GOT3 (cell line): ENCODE measurements at places on chromosomes 7 and 10.

DNA sequence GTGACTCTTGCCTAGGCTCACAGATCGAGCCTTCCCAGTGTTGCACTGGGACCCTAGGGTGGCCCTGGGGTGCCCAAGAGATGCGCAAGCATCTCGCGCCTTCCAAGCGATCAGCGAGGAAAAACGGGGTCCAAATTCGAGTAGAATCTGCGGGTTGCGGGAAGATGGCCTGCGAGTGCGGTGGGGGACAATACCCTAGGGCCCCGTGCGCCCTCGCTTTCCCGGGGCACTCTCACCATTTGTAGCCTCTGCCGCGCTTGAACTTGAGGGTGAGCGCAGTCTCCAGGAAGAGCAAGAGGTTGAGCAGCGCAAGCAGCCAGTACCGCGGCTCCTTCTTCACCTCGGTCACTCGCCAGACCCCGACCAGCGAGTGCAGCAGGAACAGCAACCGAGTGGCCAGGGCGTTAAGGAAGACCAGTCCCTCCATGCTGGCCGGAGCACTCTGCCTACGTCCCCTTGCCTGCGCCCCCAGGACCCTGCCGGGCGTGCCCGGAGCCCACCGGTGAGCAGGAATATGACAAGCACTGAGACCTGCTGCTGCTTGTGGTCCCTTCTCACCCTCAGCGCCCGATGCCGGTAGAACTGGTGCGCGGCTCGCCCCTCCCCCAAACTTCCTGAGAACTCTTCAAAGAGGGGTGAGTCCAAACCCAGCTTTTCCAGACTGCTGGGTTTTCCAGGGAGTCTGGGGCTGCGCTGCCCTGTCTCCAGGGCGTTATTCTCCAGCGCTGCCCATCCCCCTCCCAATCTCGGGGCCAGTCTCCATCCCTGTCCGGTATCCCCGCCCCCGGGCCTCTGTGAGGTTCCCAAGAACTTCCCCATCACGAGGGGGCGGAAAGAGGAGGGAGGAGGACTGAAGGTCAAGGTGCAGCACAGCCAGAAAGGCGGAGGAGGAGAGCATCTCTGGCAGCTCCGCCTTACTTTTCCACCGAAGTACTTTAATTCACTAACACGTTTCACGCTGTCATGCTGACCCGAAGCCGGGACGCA lies at the start of gene TMEM26:
TSS of gene TMEM26 (minus strand) at position 727 of the 987 bp plus-strand sequence. CDS start at position 427, 300 bp downstream.
- no peak for DNase-seq

- DNase-seq: no peak
These were observed 67.0 kb upstream of the ZNF804B start for GRCh38 chr7:88692493-88692892.

DNA sequence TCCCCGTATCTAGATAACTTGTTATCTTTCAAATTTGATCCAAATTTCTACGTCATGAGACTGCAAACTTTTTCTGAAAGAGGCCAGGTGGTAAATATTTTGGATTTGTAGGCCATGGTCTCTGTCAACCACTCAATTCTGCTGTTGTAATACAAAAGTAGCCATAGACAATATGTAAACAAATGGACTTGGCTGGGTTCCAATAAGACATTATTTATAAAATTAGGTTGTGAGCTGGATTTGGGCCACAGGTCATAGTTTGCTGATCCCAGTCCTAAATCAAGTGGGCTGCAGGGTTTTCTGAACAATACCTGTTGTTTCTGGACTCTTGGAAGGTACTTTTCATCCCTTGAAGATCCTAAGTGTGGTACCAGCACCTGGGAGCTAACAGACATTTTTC lies 1178.0 kb downstream of the SORCS1 start:
- DNase-seq: no peak

- DNase-seq: peak; percentile 23
These were observed 59.8 kb downstream of the COL13A1 start for GRCh38 chr10:69861251-69862240.

DNA sequence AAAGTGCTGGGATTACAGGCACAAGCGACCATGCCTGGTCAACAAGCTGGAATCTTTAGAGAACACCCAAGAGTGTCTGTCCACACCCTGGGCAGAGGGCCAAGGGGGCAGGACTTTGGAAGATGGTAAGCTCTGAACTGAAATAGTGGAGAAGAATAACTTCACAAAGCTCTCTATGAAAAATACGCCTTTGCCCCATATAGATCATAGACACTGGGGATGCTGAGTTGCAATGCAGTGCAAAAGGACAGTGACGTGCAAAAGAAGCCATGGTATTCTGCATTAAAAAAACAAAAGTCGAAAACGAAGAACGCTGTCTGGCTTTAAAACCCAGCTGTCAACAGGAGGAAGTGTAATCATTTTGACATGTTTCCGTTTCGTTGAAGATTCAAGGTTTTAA lies 353.6 kb downstream of the CALN1 start:
- no peak for DNase-seq

DNA sequence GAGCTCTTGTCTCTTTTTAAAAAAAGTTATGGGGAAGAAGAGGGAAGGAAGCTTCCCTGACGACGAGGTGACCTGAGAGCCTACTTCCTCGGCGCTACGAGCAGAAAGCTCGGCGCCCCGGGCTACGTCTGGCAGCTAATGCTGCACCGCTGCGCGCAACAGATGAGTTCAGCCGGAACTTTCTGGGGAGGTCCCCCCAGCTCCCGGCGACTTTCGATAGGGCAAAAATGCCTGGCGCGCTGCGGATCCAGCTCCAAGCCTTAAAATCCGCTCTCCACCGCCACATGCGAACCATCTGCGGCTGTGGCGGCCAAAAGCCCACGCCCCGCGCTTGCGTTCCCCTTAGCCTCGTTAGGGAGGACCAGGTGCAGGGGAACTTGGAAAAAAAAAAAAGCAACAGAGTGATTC lies 621 bp downstream of the P4HA1 start:
- peak; percentile 22 for DNase-seq

- no peak for DNase-seq
These were observed 70.6 kb upstream of the PIK3CG start for GRCh38 chr7:106794276-106795083.

DNA sequence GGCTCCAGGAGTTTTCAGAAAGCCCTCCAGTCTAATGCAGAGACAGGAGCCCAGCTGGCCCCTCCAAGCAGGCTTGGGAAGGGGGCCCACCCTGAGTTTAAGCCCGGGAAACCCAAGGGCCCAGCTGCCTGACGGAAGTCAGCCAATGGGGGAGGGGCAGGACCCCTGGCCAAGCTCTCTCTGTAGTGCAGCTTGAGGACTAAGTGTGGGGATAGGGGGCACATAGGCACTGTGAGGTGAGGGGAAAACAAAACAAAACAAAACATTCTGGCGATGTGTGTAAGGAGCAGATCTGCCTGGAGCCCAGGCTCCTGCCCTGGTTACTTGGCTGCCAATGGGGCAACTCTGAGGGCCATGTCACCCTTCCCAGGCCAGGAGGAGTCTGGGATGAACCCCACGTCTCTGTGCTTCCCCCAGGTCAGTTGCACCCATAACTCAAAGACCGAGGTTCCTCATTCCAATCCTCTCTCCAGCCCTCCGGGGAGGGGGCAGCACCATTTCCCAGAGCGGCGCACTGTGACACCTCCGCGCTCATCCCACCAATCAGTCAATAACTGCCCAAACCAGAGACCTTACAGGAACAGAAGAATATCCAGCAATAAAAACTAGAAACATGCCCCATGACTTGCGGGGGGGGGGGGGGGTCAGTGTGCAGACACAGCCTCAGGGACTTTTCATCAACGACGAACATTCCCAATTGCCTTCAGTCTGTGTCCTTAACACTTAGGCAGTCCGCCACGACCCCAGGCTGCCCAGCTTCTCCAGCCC lies 1.7 kb downstream of the CXCL12 start:
- no peak for DNase-seq

- no peak for DNase-seq
These were observed 72.4 kb downstream of the TPST1 start for GRCh38 chr7:66277492-66277891.

GRCh38 chr7:81170291-81170690 lies 251.4 kb upstream of the SEMA3C start:
- no peak for DNase-seq

DNA sequence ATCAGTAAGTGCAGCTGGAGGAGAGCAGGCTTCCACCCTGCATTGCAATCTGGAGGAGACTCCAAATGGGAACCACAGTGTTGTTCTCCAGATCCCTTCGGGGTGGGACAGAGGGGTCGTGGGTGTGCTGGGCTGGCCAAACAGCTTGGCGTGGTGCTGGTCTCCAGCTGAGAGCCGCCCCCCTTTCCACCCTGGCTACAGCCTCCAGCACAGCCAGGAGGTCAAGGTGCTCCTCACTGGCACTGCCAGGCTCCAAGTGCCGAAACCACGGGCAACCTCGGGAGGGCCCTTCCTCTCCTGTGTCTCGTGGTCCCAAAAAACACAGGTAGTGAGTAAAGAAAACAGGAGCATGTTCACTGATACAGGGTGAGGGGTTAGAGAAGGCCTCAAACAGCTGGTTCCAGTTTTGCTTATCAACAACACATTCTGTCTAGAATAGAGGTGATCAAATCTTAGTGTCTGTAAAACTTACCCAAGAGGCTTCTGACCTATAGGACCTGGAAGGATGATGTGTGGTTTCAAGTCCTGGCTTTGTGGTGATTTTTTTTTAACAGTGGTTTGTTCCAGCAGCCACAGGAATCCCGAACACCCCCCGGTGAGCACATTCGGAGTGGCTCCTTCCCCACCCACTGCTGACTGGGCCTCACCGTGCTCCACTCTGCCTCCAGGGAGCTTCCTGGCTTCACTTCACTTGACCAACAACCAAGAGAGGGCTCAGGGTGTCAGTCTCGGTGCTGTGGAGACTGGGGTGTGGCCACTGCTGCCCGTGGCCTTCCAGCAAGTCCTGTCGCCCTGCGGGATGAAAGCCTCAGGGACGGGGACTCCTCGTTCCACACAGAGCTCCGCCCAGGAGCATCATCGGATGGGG lies 31.2 kb upstream of the EN2 start:
- DNase-seq: no peak

DNA sequence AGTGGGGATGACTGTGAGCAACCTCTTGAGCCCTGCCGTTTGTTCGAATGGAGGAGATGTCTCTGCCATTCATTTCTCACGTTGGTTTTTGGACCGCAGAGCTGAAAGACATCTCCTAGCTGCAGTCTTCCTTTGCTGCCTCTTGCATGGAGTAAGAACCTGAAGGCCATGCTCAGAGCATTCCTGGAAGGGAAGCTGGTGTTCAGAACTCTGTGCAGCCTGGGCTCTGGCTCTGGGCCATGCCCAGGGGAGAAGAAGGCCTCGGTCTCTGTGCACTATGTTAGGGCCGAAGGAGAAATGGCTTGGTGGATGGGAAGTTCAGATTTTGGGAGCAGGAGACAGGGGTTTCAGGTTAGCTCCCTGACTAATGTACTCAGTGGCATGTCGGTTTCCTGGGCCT lies 22.9 kb downstream of the SFTPD start:
- DNase-seq: no peak

DNA sequence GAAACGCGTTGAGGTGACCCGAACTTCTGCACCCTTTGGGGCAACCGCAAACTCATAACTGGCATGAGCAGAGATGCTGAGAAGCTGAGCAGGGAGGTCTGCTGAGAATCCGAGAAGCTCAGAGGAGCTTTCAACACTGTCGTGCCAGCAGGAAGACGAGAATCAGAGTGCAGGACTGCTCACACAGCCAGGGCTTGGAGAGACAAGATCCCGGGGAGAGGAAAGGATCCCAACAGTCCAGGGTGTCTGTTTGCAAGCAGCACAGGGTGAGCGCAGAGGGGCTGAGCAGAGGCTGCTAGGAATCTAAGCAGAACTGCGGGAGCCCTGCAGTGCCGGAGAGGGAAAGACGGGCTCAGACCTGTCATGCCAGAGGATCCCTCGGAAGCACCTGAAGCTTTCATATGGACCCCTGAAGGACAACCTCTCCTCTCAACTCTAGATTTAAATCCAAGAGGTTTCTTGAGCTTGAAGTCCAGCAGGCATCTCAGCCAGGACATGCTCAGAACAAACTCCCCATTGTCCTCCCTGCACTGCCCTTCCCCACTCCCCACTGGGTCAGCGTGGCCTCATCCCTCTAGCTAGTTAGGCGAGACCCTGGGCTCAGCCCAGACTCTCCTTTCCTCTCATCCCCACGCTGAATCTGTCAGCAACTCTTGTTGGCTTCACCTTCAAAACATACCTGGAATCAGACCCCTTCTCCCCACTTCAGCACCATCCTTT lies 40.7 kb downstream of the FOXL3 start:
- DNase-seq: no peak

- no peak for DNase-seq
These were observed 593.1 kb downstream of the SORCS1 start for GRCh38 chr10:106571192-106571946.

DNA sequence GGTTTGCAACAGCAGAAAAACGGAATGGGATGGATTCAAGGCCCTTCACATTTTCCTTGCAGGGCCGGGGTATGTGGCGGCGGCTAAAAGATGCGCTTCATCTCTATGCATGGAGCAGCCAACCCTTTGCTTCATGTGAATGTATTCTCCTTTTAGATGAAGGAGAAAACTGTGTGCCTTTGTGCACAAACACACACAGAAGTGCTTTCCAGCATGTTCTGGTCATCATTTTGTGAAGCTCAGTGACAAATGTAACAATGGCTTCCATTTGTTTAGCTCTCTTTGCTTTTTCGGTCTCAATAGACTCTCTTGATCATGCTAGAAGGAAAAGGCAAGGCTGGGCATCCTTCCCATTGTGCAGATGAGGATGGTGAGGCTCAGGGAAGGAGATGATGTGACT lies 161.7 kb upstream of the MKI67 start:
- DNase-seq: no peak

GRCh38 chr10:31769564-31769963 lies 159.1 kb downstream of the ARHGAP12 start:
- DNase-seq: no peak

- DNase-seq: no peak
These were observed 21.4 kb downstream of the PLPP4 start for GRCh38 chr10:120478386-120478785.

GRCh38 chr10:129547608-129548007 lies 80.6 kb downstream of the MGMT start:
- no peak for DNase-seq

GRCh38 chr10:31935678-31936077 lies 7.0 kb upstream of the ARHGAP12 start:
- no peak for DNase-seq

DNA sequence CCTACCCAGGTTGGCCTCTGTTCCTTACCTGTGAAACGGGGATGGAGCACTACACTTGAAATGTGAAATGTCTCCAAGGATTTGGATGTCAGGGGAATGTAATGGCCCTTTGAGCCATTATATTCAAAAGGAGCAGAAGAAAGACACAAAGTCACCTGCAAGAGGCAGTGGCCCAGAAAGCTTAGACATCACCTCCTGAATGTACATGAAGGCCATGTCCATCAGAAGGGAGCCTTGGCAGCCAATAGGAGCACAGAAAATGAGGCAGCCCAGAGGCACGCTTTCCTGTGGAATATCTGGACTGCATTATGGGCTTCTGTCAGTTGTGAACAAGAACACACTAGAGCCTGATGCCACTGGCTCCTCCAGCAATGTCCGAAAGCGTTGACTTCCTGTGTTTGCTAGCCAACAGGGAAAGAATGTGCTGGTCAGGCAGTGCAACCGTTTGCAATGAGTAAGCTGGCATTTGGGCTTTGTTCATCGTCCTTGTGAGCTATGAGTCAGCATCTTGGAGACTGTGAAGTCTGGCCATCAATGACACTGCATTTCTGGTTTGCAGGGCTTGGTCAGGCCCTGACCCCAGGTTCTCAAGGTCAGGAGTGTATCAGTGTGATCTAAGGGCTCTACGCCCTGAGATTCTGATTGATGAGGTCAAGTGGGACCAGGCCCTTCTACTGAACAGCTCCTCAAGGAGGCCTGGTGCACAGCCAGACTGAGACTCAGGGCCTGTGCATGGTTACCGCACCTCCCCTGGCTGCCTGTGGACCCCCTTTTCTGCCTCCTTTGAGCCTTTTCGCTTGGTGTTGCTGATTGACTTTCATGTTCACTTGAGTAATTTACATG lies 222.4 kb downstream of the RPS24 start:
- DNase-seq: peak; percentile 67

- no peak for DNase-seq
These were observed 717.6 kb downstream of the GRM8 start for GRCh38 chr7:126535176-126535575.
